ENCODE measurements at places on chromosomes 1 and 21.

DNA sequence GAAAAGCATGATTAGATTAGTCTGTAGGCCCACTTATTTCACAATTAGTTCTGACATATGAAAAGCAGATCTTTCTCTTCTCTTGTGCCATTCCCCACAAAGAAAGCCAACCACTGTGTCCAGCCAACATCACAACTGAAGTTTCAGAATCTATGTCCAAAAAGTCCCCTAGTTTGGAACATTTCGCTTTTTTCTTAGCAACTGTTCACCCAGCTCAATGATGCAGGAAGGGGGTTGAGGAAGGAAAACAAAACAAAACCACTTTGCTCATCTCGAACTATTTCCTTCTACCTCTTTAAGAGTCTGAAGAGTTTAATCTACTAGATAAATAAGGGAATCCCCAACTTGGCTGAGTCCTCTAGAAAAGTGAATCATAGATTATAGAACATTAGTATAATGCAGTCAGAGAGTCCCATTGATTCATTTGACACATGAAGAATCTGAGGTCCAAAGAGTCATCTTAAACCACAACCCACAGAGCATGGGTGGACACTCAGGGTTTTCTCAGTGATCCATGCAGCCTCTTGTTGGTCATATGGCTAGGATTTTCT, 159.3 kb upstream of the SGIP1 start:
- no peak for DNase-seq

DNA sequence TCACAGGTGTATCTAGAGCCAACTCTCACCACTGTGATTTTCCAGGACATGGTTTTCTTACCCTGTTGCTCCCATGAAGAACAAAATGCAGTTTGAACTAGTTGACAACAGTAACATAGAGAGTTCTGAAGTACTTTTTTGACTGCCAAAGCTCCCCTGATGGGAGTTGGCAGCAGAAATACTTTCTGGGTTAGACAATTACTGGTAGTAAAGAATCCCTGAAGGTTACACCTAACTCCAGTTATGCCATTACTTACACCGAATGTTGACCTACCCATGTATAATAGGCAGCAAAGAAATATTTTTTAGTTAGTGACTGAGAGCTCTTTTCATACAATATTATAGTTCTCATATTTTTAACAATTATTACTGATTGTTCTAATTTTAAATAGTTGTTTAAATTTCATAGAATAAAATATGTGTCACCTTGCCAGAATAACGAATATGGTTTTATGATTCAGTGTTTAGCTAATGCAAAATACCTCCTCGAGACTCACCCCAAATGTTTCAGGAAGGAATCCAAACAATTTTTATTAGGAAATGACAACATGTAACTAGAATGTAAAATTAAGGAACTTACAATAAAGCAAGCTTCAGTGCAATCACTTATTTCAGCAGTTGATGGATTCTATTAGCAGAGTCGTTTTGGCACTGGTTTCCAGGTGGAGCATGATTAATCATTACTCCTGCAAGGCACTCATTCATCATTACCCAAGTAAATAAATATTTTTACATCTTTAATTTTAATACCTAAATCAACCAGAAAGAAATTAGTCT, 237.6 kb downstream of the MRPL39 start:
- DNase-seq, result no peak

- DNase-seq, result no peak
Measured at GRCh38 chr1:230744382-230744781, 2.8 kb upstream of the CAPN9 start.

GRCh38 chr1:33633019-33633801, 160.8 kb downstream of the ZSCAN20 start:
- DNase-seq, result peak; percentile 78

GRCh38 chr1:231808990-231809389, 182.4 kb downstream of the DISC1 start:
- DNase-seq, result no peak

Measured in nucleus accumbens (tissue), 56 donors.